ENCODE measurements at places on chromosomes 16 and 17.
A peak's percentile ranks its signal among the peaks of the same experiment; 100 is the strongest.

GRCh38 chr16:71707199-71707598 lies 17.3 kb downstream of the PHLPP2 start:
- no peak for DNase-seq

DNA sequence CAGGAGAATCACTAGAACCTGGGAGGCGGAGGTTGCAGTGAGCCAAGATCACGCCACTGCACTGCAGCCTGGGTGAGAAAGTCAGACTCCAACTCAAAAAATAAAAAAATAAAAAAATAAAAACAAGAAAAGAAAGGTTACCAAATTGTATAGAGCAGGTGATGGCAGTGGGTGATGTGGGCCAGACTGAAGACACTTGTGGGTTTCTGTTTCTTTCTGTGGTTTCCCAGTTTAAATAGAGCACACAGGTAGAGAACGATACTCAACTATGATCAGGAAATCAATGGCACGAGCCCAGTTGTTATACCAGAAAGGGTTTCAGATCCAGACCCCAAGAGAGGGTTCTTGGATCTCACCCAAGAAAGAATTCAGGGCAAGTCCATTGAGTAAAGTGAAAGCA lies 32.6 kb downstream of the NUBP1 start:
- DNase-seq, result no peak

DNA sequence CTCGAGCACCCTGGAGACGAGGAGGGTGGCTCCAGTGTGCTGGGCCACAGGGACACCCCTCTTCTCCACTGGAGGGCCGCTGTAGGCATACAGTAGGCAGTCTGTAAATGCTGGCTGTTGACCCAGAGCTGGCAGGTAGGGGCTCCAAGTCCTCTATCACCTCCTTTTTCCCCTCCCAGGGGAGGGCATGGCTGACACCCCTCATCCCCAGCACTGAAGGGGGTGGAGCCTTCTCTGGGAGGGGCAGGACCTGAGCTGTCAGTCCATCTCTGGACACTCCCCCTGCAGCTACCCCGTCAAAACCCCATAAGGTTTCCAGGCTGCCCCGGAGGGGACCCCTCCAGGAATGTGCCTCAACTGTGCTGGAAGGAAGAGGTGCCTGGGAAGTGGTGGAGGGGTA lies 2.4 kb downstream of the KCNJ12 start:
- no peak for DNase-seq

- peak; percentile 93 for DNase-seq
Measured at GRCh38 chr17:42814633-42815399, 9.3 kb downstream of the BECN1 start.

GRCh38 chr17:1577583-1578013 lies 15.0 kb upstream of the PITPNA start:
- no peak for DNase-seq

DNA sequence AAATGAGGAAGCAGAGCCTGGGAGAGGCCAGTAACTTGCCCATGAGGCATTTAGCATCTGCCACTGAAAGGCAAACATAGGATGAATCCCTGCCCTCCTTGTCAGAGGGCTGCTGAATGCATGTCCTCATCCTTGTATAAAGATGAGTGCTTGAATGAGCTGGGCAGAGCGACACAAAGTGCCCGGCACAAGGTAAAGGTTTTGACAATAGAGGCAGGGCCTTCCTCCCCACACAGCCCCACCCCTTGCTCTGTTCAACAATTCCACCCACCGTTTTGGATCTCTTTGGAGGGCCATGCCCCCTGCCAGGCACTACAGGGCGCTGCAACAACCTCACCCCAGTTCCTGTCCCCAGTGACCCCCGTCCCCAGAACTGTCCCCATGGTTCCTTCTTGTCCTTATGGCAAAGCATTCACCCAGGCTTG lies 1.4 kb upstream of the KRT19 start:
- peak; percentile 21 for DNase-seq

- DNase-seq, result peak; percentile 97
Measured at GRCh38 chr17:17752089-17752820, 71.0 kb downstream of the RAI1 start.

GRCh38 chr16:15427648-15428239 lies 6.6 kb upstream of the BMERB1 start:
- peak; percentile 90 for DNase-seq

GRCh38 chr16:78122774-78123315 lies 23.4 kb downstream of the WWOX start:
- DNase-seq, result peak; percentile 74

- no peak for DNase-seq
Measured at GRCh38 chr17:45170280-45170930, 8.7 kb downstream of the HEXIM2 start.

All from GM23248 (cell line).